ENCODE measurements at places on chromosomes 12 and 14.

DNA sequence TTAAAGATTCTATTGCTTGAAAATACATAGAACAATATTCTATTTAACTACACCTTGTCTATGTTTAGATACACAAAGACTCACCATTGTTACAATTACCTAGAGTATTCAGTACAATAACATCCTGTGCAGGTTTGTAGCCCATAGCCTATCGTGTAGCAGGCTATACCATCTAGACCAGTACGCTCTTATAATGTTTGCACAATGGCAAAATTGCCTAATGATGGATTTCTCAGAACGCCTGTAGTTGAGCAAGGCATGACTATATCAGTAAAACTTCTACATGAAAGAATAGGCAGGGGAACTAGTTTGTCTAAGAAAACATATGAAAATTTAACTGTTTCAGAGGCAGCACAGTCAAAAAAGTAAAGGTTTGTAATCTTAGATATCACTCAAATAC, 375.9 kb downstream of the DAD1 start:
- no peak for DNase-seq

DNA sequence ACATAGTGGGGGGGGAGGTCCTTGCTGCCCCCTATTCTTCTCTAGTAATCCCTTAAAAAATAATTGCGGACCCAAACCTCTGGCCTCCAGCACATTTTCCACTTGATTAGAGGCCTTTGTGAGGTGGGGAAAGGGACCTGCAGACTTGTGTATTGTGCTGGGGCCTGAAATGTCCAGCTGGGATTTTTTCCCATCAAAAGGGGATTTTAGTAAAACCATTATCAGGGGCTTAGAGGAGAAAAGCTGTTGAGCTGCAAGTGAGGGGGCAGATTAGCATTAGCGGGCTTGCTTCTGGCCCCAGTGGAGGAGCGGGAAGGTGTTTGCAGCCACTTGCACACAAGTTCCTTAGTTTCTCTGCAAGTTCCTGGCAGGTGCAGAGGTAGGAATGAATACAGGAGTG, 13.9 kb downstream of the FBXL14 start:
- DNase-seq, result no peak

DNA sequence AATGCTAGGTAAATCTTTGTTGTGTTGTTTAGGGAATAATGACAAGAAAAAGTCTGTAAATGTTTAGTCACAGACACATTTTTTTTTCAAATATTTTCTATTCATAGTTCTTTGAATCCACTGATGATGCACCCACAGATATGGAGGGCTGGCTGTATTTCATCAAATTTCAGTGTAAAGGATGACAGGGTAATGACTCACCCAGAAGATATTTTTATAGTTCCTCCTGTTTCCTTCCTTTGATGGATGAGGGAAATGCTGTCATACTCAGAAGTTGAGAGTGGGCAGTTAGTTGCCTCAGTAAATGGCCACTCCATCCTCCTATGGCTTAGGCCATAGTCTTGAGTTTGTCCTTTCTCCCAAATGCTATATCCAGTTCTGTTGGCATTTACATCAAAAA, 76.9 kb upstream of the REP15 start:
- no peak for DNase-seq

- DNase-seq, result peak; percentile 68
Observed at GRCh38 chr14:31449971-31450610, 7.2 kb downstream of the DTD2 start.

GRCh38 chr14:74965486-74966153, 10.2 kb upstream of the PGF start:
- no peak for DNase-seq

DNA sequence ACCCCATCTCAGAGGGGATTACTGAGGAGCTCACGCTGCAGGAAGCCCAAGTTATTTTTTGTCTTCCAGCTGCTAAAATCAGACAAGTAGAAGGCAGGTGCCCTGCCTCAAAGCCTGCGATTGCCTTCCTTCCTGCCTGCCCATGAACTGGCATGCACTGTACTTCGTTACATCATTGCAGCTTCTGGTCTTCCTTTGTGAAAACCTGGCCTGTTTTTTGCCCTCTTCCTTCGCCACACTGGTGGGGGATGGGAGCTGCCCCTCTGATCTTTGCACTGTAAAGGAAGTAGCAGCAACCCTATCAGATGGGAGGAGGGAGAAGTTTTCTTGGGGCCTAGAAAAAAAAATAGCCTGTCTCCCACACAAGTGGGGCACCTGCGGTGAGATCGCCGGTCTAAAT, 1098.7 kb downstream of the BCL11B start:
- DNase-seq, result no peak

- no peak for DNase-seq
Observed at GRCh38 chr12:103086471-103086870, 129.0 kb downstream of the ASCL1 start.

GRCh38 chr12:121990114-121990647, 31.5 kb upstream of the BCL7A start:
- DNase-seq, result no peak

- no peak for DNase-seq
Observed at GRCh38 chr12:113348849-113349536, 9.4 kb upstream of the PLBD2 start.

- no peak for DNase-seq
Observed at GRCh38 chr14:55899531-55899930, 218.7 kb upstream of the PELI2 start.

DNA sequence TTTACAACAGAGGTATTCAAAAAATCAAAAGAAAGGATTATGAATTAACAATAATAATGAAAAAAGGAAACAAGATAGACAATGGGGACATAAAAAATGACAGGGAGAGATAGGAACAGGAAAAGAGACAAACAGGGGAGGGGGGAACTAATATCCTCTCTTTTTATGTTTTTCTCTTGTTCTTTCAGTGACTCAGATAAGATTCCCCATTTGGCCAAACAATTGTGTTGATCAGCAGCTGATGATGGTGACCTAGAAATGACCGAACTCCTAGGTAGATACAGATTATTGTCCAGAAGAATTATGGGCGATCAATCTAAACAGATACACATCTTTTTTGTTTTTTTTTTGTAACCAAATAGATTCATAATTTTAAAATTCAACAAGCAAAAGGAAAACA, 1277.2 kb upstream of the FLRT2 start:
- no peak for DNase-seq

DNA sequence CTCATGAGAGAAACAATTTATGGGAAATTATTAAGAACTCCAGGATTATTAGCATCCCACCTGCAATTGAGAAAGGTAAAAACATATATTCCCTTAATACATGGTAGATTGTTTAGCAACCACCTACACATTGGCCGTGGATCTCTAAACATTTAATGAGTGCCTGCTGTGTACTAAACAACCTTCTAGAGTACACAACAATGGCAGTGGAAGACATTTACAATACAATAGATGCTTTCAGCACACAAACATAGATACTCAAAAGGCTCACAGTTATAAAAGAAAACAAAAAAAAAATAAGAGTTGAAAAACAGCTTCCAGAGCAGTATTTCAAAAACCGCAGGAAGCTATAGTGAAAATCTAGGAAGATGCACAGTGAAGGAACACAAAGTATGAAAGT, 382.9 kb downstream of the SYT1 start:
- DNase-seq, result no peak

GRCh38 chr12:124992874-124993625, 395 bp upstream of the BRI3BP start:
- DNase-seq, result peak; percentile 77

DNA sequence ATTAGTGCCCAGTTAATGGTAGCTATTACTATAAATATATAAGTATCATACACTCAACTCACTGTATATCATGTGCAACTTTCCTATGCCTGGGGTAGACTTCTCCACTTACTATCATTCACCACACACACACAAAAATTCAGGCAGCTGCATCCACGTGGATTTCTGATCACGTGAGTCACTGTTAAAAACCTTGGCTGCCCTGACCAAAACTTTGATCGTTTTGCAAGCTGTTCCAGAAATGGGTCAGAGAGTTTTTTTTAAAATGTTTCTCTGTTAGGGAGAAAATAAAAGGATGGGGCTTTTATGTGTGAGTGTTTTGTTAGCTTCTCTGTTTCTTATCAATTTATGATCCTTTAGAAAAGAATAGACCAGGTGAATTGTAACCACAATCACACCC, 198.2 kb upstream of the CNOT2 start:
- DNase-seq, result no peak

- DNase-seq, result no peak
Observed at GRCh38 chr12:68867606-68868005, 59.6 kb downstream of the MDM2 start.

DNA sequence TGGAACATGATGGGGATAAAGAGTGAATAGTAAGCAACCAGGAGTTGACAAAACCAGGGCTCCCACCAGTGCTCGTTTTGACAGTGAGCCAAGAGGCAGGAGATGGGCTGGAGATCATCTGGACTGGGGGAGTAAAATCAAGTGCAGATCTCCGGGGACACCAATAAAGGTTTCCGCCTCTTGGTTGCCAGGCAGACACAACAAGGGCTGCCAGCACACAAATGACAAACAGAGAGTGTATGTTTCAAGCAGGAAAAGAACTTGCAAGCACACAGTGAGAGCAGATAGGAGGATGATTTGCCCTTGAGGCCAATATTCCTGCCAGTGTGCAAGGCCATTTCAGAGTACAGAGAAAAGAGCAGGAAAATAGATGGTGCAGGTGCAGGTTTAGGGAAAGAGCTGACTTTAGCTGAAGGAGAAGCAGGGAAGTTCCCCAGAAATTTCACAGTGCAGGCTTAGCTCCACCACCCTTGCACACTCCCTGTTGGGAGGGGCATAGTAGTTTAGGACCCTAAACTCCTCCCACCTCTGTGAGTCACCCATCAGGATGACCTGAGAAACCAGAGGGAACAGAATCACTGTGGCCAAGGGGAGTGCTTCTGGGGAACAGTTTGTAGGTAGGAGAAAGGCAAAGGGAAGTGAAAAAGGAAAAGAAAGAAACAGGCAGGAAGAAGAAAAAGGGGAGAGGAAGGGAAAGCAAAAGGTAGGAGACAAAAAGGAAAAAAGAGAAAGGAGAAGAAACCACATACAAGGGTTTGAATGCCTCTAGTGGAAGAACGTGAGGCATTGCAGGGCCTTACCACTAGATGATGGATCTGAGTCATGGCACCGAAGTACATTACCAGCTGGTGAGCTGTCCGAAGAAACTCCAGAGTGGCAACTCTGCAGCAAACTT, 404.4 kb downstream of the SLC6A15 start:
- peak; percentile 9 for DNase-seq

GRCh38 chr14:103711516-103712431, 3.5 kb downstream of the XRCC3 start:
- DNase-seq, result peak; percentile 81

DNA sequence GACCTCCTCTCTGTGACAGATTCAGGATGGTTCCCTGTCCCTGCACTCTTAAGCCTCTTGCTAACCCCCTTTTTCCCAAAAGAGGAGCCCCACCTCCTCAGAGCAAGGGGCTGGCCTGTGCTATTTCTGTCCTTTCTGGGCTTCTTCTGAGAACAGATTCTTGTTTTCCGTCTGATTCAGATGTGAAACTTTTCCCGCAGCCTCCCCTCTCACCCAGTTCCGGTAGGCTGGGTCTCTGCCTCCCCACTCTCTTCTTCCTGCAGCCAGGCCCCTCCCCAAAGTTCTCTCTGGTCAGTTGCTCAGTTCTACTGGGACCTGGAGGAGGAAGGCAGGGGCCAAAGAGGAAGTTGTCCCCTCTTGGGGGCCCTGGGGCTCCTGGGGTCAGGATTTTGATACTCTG, 11.8 kb downstream of the PDE1B start:
- DNase-seq, result no peak

DNA sequence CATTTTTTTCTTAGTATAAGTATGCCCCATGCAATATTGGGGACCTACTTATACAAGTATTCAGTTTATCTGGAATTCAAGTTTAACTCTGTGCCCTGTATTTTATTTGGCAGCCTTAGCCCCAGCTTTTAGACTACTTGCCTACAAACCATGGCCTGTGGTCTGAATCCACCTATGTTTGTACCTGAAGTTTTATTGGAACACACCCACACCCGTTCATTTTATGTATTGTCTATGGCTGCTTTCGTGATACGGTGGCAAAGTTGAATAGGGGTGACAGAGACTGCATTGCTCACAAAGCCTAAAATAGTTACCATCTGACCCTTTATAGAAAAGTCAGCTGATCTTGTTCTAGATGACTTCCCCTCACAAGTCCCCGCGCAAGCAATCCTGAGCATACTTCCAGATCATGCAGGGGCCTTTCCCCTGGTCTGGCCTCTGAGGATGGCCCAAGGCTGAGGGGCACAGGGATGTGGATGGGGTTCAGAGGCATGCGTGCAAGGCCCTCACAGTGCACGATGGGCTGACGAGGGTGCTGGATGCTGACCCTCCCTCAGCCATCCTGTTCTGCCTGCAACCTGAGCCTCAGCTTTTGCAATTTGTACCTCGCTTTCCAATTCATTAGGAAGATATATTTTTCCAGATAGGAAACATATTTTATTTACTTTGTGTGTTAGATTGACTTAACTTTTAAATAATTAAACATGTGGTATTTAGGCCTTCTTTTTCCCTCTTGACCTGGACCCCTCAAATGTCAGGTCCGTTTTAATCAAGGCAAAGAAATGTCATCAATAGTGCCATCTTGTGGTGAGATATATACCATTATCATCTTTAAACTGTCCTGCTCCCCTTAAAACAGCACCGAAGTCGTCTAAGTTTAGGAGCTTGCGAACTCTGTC, 527.3 kb upstream of the CCDC196 start:
- peak; percentile 76 for DNase-seq

GRCh38 chr14:26463136-26463535, 134.7 kb downstream of the NOVA1 start:
- DNase-seq, result no peak

DNA sequence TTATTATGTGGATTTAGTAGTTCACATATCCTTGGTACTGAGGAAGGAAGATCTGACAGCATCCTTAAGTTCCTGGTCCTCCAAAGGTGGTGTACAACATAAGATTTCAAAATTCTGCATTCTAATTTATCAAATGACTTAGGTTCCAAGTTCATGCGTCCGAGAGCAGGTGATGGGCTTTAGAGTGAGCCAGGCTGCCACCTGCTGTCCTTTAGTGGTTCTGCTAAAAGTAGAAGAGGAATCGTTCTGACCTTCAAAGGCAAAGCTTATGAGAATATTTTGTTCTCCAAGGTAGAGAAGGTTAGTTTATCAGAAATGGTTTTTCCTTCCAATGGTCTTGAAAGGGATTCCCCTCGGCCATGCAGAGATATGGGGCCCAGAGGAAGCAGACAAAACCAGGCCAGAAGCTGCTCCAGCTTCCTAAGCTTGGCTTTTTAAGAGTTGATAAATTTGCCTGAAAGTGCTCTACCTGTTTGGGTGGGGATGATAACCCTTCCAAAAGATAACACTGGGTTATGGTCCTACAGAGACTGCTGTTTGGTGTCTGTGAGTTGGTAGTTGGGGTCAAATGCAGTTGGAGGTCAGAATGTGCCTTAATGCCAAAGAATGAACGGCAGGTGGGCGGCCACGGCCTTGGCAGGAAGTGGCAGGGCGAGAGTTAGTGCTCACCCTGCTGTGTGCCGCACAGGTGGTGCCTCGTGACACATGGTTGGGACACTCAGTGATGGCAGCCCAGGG, 29.1 kb upstream of the LRTM2 start:
- peak; percentile 81 for DNase-seq

Data from cerebellar cortex (tissue), 1 donor.